Foreskin melanocyte (primary cell): ENCODE measurements at places on chromosomes 3 and 15.

DNA sequence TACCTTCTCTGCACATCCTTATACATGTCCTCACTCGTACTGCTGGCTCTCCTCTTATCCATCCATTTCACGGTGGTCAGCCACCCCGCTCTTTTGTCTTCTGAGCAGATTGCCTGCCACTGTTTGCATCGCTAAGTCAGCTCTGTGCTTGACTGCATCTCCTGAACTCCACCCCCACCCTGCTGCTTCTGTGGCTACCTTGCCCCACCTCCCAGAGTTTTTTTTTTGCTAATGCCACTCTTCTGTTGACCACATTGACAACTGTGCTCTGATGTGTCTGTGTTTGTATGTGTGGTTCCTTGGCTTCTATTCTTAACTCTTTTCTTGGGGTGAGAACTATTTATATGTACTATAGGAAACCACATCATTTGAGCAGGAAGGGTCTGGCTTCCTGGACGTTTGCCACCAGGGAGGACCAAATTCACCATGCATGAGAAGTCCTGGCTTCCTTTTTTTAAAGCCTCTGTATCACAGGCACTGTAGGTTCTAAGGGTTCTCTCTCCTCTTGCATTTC, 12.8 kb upstream of the MTMR10 start:
- DNase-seq = no peak

- DNase-seq = no peak
These were observed 852.4 kb downstream of the TUSC7 start for GRCh38 chr3:117562000-117562399.

GRCh38 chr15:99324082-99324620, 72.9 kb downstream of the LRRC28 start:
- DNase-seq = peak; percentile 76

GRCh38 chr3:178673529-178673928, 137.3 kb downstream of the KCNMB2 start:
- no peak for DNase-seq

- DNase-seq = no peak
These were observed 32.6 kb downstream of the PPCDC start for GRCh38 chr15:75056036-75056435.

DNA sequence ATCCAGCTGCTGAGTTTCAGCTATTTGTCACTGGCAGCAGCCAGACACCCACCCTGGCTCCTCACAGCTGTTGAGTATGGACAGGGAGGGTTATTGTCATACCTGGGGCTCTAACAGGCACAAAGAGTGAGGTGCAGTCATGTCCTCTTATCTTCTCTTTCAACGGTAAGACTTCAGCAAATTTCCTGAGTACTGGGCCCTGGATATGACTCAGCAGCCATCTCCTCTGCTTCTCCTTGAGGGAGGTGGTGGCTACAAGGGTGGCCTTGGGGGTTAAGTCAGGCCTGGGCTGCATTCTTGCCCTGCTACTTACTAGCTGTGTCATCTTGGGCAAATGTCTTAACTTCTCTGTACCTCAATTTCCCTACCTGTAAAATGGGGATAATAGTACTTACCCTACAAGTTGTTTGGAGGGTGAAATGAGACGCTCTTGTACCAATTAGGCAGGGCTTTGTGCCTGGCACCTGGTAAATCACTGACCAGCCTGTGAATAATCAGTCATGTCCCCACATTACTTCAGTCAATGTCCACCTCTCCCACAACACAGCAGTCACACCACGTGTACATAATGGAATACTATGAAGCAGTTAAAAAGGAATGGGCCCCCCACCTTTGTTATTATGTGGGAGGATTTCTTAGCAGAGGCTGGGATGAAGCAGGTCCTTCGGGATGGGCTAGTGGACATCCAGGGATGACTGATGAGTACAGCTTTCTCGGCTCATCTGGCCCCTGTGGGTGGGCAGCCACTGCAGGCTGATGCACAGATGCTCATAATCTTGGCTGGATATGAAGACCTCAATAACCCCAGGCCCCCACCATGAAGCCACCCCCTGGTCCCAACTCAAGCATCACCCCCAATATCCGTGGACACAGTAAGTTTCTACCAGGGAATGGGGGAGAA, 528.8 kb downstream of the SHQ1 start:
- DNase-seq = no peak

DNA sequence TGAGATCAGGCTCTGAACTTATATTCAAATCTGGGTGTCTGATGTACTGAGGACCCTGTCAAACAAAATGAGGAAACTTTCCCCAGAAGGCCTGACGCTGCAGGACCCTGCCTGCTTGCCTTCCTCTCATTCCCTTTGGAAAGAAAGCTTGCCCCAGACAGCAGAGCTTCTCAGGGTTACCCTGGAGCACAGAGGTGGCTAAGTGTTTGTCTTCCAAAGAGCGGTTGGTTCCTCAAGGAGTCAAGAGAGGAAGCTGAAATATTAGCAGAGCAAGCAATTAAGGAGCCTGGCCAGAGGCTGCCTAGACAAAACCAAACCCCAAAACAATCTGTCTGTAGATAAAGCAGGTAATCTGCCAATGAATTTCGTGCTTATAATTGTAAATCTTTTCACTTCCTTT, 175.3 kb downstream of the NR1D2 start:
- DNase-seq = no peak
